ENCODE measurements at places on chromosomes 1 and 21.
A peak's percentile ranks its signal among the peaks of the same experiment; 100 is the strongest.

- no peak for DNase-seq
Observed at GRCh38 chr1:20432341-20432740, 53.7 kb downstream of the CAMK2N1 start.

DNA sequence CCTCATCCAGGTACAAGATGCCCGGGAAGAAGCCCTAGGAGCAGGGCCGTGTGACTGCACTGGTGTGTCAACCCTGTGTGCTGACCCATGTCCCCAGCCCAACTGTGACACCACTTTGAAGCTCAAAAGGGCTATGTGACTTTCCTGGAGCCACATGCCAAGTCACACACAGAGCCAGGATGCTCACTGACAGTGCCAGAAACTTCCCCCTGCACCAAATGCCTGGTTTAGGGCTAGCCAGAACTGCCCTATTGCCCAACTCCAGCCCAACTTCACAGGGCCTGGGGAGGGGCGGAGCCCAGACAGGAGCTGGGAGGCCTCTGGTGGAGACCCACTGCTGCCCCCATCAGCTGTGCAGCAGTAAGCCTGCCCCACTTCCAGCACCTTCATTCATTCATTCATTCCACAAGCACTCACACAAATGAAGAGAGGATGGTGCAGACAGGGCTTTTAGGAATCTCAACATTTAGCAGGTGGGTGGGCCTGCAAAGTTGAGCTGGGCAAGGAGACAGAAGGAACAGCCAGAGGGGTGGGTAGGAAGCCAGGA lies 36.7 kb downstream of the KCNQ4 start:
- DNase-seq, result no peak

DNA sequence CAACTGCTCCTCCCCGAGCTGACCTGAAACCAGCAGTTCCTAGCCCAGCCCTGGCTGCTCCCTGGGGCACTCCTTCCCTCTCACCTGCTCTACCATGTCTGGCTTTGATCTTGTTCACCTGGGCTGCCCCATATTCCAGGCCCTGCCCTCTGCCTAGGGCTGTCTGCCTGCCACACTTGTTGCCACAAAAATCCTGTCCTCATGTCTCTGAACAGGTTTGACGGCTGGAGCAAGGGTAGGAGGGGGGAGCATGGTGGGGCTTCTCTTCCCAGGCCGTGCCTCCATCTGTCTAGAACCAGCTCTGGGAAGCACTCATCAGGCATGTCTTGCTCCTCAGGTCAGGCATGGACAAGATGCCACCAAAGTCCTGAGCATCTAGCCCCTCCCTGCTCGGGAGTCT lies 44.3 kb upstream of the WNT2B start:
- DNase-seq, result no peak

DNA sequence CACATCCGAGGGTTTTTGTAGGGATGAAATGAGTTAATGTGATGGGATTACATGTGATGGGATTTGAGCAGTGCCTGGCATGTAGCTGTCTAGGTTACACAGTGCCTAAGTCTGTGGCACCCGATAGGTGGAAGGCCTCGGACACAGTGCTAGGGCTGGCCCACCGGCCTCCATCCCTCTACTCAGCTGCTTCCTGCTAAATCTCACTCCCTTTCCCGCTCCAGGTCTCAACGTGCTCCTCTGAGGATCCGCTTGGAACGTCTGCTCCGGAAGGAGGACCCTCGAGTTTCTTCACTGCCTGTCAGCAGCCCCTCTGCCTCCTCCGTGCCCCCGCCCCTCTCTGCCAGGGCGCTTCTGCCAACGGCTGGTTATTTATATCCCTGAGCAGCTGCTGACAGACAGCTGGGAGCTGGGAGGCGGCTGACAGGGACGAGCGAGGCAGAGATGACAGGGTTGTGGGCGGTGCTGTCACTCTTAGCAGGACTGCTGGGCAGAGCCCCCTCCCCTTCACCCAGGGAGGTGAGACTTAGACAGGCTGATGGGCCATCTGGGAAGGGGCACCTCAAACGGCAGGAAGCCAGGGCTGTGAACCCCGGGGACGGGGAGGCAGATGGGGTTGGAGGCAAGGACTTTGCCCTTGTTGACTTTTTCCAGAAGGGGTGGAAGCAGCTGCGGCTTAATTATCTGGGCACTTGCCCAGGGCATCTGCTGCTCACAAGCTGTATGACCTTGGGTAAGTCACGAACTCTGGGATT lies 26.6 kb upstream of the LRRN2 start:
- peak; percentile 75 for DNase-seq

DNA sequence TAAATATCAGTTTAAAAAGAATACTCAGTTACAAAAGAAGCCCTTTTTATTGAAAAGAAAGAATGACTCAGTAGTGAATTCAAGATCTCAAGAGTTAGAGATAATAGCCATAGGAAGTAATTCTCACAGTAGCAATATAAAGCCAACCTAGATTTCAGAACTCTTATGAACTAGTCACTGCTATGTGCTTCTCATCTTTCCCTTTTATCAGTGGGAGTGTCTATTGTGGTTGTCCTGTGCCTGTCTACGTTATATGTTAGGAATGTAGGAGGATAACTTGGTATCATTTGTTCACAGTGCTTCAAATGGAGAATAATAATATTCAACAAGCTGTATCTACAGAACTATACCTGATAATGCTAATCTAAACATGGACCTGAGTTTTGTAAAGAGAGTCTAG lies 73.1 kb upstream of the RGS21 start:
- no peak for DNase-seq

DNA sequence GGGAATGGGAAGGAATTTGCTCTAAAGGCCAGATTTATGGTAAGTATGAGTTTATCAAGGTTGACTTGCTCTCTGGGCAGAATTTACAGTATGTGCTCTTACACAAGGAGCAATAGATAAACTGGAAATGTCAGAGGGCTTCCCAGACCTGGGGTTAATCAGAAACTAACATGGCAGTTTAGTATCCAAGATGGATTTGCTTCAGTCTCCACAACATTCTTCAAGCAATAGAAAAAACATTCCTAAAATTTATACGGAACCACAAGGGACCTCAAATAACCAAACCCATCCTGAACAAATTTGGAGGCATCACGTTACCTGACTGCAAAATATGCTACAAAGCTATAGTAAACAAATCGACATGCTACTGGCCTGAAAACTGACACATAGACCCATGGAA lies 606.7 kb upstream of the CHRM3 start:
- DNase-seq, result no peak

GRCh38 chr1:205536759-205537361 lies 32.4 kb downstream of the CDK18 start:
- peak; percentile 45 for DNase-seq

GRCh38 chr1:41385398-41386195 lies 24.4 kb downstream of the FOXO6 start:
- DNase-seq, result no peak

GRCh38 chr21:32304998-32305397 lies 6.3 kb downstream of the MRAP start:
- DNase-seq, result no peak

GRCh38 chr1:107889524-107889923 lies 75.5 kb downstream of the VAV3 start:
- DNase-seq, result no peak

DNA sequence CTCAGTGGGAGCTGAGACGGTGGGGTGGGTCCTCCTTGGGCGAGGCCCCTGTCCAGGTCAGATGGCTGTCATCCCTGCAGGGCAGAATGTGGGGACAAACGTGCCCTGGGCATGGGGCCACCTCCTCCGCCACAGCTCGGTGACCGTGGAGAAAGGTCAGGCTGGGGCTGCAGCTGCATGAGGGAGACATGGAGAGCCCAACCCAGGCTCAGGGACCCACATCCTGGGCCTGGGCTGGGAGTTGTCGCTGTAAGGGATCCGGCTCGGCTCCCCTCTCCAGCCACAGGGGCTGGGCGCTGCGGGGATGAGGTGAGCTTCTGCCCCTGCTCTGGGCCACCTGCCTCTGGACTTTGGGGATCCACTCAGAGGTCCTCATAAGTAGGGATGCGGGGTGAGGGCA lies 518 bp upstream of the PLCH2 start:
- no peak for DNase-seq

DNA sequence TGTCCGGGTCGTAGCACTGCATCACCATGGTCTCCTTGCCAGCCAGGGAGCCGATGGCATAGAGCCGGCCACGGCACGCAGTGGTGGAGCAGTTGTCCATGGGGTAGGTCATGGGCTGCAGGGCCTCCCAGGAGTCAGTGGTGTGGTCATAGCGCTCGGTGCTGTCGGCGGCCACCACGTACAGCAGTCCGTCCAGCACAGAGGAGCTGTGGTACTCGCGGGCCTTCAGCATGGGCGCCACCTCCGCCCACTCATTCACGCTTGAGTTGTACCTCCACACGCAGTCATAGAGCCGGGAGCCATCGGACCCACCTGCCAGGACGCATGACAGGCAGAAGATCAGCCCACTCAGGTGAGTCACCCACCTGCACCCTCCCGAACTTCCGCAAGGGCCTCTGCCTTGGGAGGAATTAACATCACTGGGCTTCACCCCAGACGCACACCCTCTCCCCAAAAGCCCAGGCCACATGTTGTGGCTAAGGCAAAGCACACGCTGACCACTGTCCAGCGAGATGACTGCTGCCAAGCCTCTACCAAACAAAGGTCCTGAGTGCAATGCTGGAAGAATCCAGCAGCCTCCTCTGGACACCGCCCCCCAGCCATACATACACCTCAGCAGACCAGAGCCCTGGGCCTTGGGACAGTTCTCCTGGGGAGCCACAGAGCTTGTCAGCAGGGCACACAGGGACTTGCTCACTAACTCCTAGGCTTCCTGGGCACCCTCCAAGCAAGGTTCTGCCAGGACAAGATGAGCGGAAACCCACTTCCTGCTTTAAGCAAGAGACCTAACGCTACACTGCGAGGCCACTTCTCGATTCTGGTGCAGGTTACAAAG lies 3.3 kb downstream of the KLHL21 start:
- DNase-seq, result no peak

- DNase-seq, result no peak
Observed at GRCh38 chr1:983798-984475, 2.0 kb upstream of the PERM1 start.

GRCh38 chr1:212491454-212491853 lies 58.7 kb downstream of the NENF start:
- DNase-seq, result no peak

- DNase-seq, result no peak
Observed at GRCh38 chr1:228749765-228750164, 14.5 kb downstream of the RHOU start.

DNA sequence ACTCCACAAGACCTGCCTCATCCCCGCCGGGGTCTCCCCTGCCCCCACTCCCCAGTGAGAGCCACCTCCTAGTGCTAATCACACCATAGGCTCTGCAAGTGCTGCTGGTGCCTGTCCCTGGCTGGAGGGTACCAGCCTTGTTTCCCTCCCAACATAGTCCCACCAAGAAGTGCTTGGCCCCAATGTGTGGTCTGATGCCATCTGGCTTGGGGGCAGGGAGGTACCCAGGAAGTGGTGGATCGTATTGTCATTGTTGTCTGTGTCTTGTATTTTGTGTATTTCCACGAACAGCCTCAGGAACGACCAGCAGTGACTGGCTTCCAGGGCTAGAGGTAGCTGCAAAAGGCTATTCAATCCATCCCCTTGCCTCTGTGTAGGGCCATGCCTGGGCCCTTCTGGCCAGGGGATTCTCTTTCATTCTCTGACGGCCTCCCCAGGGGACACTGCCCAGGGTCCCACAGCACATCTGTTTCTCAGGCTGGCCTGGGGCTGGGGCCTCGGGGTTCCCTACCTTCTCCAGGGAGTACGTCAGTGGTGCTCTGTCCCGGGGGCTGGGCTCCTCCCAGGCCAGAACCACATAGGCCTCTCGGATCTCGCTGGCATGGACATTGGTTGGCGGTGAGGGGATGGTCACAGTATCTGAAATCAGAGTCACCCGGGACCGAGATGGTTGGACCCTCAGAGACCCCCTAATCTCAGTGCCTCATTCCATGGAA lies 22.8 kb downstream of the MYOM3 start:
- DNase-seq, result no peak

DNA sequence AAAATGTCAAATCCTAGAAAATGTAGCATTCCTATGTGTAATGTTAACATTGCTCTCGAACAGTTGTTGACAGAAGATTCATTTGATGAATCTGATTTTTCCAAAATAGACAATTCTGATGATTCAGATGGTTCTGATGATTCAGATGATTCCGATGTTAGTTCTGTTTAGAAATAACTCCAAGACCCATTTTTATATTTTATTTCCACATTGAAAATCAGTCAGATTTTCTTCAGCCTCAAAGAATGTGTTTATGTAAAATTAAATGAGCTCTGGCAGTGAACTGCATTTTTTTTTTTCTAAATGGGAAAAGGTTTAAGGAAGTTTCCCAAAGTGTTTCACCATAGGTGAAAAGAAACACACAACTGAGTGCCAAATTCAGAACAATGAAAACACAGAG lies 136.5 kb downstream of the TSEN15 start:
- DNase-seq, result no peak

GRCh38 chr1:206898089-206898914 lies 1.1 kb downstream of the IL24 start:
- no peak for DNase-seq

DNA sequence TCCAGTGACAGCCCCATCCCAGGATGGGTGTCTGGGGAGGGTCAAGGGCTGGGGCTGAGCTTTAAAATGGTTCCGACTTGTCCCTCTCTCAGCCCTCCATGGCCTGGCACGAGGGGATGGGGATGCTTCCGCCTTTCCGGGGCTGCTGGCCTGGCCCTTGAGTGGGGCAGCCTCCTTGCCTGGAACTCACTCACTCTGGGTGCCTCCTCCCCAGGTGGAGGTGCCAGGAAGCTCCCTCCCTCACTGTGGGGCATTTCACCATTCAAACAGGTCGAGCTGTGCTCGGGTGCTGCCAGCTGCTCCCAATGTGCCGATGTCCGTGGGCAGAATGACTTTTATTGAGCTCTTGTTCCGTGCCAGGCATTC lies 24.2 kb downstream of the PCSK9 start:
- DNase-seq, result no peak

- DNase-seq, result no peak
Observed at GRCh38 chr1:181134543-181135436, 46.3 kb downstream of the IER5 start.

DNA sequence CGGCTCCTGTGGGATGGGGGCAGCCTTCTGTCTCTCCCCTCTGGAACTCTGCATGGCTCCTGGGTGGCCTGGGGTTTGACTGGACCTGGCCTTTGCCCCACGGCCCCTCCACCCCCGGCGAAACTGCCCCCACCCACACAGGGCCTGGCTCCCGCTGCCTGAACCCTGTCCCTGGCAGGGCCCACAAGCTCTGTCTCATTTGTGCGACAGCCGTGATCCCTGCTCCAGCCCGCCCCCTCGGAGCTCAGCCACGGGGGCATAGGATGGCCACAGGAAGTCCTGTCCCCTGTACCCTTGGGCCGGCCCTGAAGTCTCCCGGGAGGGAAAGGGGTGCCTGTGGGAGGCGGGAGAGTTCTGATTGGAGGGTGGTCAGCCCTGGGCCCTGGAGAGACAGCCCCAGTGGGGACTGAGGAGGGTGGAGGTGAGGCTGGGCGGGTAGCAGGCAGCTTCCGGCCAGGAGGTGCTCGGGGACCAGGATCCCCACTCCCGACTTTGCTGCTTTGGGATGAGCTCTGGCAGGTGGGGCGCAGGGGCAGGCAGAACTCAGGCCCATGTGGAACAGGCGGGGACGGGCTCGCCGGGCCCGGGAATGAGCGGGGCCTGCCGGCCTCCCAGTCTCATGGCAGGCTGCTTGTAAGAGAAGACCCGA lies 45.1 kb downstream of the SLX9 start:
- DNase-seq, result no peak

GRCh38 chr1:34426325-34426896 lies 249.7 kb downstream of the C1orf94 start:
- no peak for DNase-seq

- DNase-seq, result peak; percentile 45
Observed at GRCh38 chr21:46100020-46100419, 2.1 kb downstream of the COL6A2 start.

All from left forelimb (tissue), 1 donor.